Stimulated activated CD4-positive, alpha-beta T cell treated with anti-CD3 and anti-CD28 coated beads, TNF-alpha, amount 100 ng/mL, for 24 hours (primary cell): ENCODE measurements at places on chromosomes 6 and 20.

DNA sequence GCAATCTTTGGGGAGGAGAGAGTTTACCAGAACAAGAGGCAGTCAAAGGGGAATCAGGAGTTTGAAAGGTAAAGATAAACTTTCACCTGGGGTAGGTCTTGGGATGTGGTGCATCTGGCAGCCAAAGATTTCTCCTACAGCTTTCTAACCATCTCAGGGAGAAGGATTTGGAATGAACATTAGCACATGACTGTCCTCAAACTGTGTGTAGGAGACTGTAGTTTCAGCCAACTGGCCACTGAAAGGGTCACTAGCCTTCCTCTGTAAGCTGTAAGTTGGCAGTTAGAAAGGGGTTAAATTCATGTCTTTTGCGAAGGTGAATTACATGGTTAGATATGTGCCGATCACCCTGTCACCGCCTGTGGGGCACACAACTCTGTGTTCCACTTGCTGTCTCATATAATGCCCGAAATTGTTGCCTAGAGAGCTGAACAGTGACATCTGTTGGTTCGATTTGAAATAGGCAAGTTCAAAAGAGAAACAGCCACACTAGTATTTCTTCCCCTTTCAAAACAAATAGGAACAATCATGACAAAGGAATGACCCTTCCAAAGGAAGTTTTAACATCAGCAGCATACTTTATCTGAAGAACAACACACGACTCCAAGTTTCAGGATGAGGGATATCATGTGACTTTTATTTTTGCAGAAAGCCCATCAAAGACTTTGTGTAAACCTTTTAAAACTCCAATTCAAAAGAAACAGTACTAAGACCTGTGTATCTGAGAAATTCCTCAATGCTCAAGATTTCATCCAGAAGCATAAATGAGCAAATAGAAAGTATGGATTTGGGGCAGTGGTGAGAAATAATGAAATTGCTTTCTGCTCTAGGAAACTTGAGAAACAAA is 1.1 kb upstream of the OPN5 start:
- DNase-seq: peak; percentile 3

DNA sequence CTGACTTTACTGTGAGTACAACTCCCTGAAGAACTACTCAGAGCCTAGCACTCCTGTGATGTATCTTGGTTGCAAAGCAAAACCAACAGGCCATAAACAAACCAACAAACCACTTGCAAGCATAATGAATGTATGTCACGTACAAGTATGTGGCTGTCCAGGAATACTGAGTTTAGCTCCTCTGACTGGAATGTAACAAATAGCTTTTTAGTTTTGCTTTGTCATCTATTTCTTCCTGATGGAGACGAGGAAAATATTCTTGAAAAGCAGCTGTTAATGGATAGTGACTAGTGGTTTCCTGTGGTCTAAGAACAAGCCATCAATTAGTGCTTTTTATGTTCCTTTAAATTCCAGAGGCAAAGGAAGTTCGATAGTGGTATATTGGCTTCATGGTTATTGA is 101.9 kb upstream of the LY86 start:
- DNase-seq: no peak

DNA sequence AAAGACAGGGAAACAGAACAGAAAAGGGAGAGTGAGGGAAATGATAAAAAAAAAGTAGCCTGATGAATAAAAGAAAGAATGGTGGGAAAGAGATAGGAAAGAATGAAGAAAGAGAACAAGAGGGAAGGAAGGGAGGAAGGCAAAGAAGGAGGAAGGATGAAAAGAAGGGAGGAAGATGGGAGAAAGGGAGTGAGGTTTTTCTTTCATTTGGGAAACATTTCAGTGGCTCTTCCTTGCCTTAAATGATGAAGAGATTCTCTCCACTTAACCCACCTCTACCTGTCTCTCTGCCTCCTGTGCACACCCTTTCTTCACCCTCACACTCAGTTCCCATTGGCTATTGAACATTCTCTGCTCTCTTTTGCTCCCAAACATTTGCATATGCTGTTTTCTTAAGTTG is 222.1 kb upstream of the DEFB112 start:
- DNase-seq: no peak

GRCh38 chr6:137734875-137735182 is 132.2 kb upstream of the TNFAIP3 start:
- DNase-seq: no peak

GRCh38 chr20:3815703-3816315 is 4.5 kb upstream of the AP5S1 start:
- DNase-seq: no peak

DNA sequence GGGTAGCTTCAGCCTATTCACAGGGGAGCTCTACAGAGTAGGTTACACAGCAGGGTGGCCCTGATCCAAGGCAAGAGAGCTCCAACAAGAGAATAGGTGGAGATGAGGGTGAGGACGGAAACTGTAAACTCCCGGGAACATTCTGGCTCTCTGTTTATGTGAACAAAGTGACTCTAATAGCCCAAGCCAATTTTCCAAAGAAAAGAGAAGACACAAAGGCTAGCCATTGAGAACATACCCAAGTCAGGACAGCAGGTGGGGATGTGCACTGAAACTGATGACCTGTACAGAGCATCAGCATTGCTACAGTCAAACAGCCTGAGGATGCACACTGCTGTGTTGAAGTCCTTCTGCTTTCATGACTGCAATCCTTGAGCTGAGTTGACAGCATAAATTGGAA is 136.0 kb upstream of the TOP1 start:
- no peak for DNase-seq
